CD4-positive, alpha-beta T cell treated with Interleukin-15 for 4 hours (primary cell): ENCODE measurements at places on chromosomes 16 and 17.

GRCh38 chr17:77952368-77952767, 6.1 kb upstream of the TNRC6C start:
- DNase-seq = no peak

DNA sequence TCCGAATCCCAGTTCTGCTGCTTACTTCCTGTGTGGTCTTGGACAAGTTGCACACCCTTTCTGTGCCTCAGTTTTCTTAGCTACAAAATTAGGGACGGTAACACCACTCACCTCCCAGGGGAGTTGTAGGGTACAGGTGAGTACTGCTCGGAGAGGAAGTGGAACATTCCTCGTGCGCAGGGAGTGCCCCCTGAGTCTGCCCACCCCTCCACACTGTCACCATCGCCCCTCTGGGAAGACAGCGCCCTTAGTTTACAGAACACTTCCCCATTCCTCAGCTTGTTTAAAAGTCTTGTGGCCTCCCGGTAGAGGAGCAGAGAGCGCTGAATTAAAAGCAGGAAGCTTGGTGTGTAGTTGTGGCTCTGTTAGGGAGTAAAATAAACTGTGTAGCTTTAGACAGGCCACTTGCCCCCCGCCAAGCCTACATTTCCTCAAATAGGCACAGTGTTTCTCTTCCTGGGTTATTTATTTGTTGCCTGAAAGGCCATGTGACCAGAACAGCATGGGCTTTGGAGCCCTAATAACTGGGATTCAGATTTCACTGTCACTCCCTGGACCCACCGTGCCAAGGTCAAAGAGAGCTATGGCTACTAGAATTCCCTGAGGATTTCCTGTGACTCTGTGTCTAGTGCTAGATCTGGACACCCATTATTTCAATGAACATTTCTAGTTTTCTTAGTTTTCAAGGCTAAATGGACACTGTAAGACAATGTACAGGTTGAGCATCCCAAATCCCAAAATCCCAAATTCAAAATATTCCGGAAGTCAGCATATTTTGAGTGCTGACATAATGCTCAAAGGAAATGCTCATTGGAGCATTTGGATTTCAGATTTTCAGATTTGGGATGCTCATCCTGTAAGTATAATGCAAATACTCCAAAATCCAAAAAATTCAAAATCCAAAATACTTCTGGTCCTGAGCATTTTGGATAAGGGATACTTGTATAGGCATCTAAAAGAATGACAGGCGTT, 372.5 kb downstream of the SNX29 start:
- no peak for DNase-seq

- no peak for DNase-seq
These were observed 18.6 kb downstream of the CD7 start for GRCh38 chr17:82298538-82299421.

DNA sequence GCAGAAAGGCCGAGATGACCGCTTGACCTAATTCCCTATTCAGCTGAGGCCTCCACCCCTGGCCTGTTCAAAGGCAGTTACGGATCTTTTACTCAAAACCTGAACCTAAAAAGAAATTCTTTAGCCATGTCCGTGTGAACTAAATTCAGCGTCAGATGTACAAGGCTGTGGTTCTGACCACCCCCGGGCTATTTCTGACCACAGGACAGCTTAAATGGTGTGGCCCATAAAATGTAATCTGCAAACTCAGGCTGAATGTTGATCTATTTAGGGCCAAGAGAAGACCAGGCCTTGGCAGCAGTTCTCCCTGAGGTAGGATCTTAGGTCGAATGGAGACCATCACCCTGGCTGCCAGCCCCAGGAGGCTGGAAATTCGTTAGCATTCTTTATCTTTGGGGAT, 485.5 kb downstream of the WWOX start:
- DNase-seq = no peak

DNA sequence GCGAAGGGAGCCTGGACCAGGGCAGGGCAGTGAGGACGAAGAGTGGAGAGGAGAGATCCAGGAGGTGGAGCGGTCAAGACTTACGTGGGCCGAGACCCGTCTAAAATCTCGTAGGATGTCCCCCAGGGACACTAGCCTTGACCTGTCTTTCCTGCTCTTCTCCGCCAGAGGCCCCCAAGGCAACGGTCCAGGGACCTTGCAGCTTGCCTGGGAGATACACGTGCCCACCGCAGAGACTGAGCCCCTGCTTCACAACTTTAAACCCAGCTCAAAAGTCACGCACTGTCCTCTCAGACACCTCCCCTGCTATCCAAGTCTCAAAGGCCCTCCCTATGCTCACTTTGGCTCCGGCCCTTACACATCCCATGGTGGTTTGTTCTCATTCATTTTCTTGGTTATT, 9.4 kb downstream of the TIGD7 start:
- DNase-seq = no peak

DNA sequence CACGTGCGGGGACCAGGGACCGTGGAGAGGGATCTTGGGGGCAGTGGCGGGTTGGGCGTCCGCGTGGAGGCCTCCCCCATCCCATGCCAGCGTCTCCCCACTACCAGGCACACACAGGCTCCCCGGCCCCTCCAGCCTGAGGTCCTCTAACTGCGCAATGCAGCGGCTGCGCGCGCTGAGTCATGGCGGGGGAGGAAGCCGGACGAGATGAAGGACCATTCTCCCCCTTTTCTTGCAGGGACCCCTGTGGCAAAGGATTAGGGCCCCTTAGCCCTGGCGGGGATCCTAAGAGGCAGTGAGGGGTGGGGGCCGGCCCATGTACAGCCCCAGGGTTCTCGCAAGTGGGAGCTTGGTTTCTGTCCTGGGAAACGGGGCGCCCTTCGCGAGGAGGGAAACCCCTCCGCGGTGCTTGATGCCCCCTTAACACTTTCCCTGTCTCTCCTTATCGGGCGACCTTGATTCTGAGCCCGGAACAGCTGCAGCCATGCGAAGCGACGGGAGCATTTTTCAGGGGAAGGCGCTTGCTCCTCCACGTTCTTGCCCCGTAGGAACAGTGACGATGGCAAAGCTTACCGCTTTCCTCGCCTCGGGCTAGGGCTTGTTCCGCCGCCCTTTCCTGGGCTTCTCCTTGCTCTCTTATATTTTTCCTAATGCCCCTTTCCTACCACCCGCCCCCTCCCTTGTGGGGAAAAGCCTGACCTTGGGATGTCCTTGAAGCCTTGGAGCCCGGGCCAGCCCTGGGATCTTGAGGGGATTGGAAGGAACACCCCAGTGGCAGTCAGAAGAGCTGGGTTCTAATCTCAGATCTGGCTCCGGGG, 592 bp downstream of the ALDOA start:
- DNase-seq = peak; percentile 21

DNA sequence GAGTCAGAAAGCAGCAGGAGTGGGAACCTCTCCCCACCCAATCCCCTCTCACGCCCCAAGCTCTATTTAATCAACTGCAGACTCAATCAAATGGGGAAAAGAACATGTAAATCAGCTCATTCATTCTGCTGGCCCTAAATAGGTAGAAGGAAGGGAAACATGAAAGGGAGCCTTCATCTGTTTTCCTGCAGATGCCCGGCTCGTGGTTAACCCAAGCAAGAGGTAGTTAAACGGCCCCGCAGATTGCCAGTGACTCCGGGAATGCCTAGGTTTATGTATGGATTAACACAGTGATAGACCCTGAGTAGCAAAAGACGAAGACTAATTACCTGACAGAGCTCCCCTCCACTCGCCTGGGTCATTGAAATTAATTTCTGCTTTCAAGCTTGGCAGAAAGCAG, 542.0 kb downstream of the WWOX start:
- DNase-seq = no peak

GRCh38 chr17:67056746-67057490, 12.6 kb downstream of the CACNG1 start:
- no peak for DNase-seq
